Stimulated activated CD8-positive, alpha-beta memory T cell treated with anti-CD3 and anti-CD28 coated beads, Interleukin-2, amount 100 ng/mL, for 1 hour (primary cell): ENCODE measurements at places on chromosomes 12 and 14.

GRCh38 chr14:33163109-33163508, 224.4 kb downstream of the NPAS3 start:
- no peak for DNase-seq

DNA sequence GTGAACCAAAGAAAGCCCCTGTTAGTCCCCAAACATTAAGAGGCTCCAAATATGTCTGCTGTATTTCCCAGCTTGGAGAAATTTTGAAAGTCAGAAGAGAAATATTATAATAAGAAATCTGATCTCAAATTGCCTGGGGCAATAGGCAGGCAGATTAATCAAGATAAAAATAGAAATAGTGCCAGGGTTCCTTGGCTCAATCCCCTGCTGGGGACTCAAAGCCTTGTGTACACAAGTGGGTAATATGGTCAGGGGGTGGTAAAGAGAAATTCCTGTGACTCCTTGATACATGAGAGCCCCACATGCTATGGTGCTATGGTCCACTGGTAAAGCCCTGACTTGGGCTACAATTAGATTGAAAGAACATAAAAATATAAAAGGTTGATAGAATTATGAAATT, 41.3 kb upstream of the ARID2 start:
- no peak for DNase-seq

- no peak for DNase-seq
Observed at GRCh38 chr14:60723907-60724618, at the start of gene SIX4. TSS of gene SIX4 (minus strand) at chr14:60724351. CDS start at chr14:60724074, 277 bp downstream.

GRCh38 chr14:104105071-104105821, 19.7 kb downstream of the ASPG start:
- no peak for DNase-seq

GRCh38 chr12:69595689-69596088, 10.4 kb downstream of the CCT2 start:
- no peak for DNase-seq

DNA sequence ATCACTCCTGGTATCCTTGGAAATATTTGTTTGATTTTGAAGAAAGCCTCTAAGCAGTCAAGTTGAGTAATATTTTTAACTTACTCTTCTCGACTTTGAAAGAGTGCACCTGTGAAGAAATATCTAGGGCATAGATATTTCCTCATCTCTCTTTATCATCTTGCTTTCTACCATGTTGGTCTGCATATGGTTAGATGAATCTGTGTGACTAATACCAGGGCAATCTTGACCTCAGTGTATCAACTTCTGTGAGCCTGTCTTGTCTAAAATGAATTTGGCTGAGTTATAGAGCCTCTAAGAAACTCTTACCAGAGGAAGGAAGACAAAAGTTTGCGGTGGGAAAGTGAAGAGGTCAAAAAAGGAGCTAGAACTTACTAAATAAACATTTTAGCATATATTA, 68.4 kb downstream of the SYT1 start:
- DNase-seq, result no peak

DNA sequence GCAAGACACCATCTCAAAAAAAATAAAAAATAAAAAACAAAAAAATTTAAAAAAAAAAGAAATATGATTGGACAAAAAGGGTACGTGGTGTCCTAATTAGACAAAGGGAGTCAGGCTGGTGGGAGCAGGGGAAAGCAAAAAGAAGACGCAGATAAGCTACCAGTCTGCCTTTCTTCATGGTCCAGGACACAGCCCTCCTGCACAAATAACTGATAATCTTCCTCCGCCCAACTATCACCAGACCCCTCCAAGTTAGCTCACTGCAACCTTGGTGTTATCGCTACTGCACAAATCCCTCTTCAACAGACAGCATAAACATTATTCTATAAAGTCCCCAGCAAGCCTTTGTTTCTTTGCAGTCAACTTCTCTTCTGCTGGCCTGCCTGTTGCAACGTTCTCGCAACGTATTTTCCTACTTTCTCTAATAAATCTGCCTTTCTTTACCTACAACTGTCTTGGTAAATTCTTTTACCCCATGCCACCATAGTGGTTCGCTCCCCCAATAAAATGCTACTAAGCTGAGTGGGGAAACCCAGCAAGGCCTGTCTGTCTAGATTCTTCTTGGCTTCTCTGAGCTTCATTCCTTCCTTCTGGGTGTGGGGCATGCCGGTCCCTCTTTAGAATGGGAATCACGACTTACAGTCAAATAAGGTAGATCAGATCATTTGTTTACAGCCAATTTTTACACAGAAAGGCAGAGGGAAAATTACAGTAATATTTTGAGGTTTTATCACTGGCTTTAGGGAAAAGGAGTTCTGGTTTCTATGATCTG, 14.6 kb upstream of the DNAL1 start:
- no peak for DNase-seq

DNA sequence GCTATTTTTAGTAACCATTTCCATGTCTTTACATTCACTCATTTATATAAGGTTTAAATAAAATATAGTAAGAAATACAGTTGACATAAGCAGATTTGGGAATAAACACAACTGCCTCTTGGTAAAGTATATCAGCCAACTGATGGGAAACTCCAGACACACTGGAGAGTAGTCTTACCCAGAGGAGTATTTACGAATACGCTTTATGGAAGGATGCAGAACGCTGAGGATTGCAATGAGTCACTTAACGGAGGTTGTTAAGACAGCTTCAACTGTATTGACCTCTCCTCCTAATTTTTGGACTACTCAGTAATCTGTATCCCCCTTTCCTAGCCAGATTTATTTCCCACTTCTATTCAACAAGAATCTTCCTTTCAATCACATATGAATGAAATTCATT, 6.0 kb downstream of the C2CD5 start:
- DNase-seq, result no peak

DNA sequence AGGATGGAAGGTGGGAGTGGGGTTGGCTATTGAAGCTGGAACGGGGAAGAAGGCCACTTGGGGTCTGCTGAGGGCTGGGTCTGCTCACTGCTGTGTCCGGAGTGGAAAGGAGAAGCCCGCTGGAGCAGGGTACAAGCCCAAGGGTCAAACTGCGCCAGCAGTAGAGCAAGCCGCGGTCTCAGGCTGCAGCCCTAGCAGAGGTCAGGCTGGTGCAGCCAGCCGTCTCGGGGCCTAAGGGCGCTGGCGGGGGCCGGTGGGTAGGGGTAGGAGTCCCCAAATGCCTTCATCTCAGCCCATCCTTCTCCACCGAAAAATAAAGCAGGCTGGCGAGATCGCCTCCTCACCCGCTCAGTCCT, 718 bp upstream of the JDP2 start:
- DNase-seq, result no peak

GRCh38 chr12:31531893-31532292, 59.0 kb downstream of the DENND5B start:
- DNase-seq, result no peak

DNA sequence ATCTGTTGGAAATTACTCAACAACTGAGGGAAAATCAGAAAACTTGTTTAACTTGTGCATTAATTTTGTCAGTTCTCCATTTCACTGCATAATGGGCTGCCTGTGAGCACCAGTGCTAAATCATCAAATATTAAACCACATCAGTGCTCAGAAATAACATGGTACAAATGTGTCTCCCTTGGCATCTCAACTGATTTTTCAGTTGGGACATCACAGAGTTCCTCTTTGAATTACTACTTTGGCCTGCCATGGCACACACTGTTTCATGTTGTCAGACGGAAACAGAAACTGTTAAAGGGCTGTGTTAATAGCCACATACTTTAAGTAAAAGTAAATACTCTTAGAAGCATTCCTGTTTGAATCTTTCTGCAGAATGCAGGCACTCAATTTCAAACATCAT, 42.1 kb upstream of the STRN3 start:
- no peak for DNase-seq

- no peak for DNase-seq
Observed at GRCh38 chr14:101439023-101439422, 122.3 kb upstream of the DIO3 start.

DNA sequence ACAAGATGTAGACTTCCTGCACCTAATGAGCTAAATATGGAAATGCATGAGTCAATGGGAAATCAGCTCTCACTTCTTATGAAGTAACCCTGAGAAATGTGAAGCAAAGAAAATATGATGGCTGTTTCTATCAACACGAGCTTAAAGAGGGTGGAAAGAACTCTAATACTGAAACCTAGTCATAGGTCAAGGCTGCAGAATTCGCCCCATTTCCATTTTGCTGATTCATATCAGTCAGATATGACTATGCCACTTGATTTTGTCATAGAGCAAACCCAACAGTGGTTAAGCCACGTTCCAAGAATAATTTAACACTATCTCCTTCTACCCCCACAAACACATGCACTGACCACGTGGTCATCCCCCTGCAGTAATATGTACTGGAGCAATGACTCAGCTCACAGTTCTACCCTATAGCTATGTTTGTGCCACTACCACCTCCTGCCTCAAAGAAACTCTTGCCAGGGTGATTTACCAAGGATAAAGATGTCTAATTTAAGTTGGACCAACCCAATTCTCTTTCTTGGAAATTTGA, 157.5 kb downstream of the TMTC3 start:
- DNase-seq, result no peak

- DNase-seq, result no peak
Observed at GRCh38 chr12:131911028-131911650, 16.7 kb downstream of the ULK1 start.

- no peak for DNase-seq
Observed at GRCh38 chr12:2390850-2391390, 338.1 kb downstream of the CACNA1C start.

- DNase-seq, result no peak
Observed at GRCh38 chr12:88854260-88854659, 274.0 kb upstream of the KITLG start.

- DNase-seq, result no peak
Observed at GRCh38 chr12:109743076-109743910, 29.7 kb downstream of the FAM222A start.

DNA sequence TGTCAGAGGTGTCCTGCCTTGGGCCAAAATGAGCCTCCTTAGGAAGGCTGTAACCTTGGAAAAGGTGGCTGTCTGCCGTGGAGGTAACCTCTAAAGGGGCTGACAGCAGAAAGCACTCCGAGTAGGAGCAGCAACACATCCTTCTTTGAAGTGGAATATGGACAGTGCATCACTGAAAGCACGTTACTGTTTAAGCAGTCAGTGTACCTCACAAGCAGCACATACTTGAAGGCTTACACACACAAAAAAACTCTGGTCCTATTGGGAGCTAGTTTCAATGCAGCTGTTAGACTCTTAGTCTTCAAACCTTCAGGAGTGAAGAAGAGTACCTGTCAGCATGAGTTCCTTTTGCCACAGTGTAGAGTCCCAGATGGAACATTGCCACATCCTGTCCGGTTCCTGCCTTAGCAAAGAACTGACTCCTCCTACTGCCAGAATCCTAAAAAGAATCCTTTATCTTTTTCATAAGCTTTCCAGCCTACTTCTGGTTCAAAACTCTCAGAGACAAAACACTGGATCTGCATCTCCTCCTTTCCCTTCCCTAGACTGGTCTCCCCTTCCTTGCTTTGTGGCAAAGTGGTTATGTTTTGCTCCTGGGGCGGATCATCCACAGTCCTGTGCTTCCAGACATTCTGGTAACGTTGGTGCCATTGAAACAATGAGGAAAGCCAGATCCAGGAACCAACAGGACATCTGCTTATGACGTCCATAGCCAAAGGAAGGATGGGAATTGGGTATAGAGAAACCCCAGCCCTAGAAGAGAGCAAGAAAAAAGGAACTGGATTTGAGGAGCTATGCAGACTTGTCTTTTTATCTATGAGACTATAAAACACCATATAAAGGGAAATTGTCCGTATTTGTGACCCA, 8.5 kb upstream of the MDM1 start:
- DNase-seq, result no peak

- no peak for DNase-seq
Observed at GRCh38 chr14:73695082-73695481, 19.1 kb downstream of the PNMA1 start.

DNA sequence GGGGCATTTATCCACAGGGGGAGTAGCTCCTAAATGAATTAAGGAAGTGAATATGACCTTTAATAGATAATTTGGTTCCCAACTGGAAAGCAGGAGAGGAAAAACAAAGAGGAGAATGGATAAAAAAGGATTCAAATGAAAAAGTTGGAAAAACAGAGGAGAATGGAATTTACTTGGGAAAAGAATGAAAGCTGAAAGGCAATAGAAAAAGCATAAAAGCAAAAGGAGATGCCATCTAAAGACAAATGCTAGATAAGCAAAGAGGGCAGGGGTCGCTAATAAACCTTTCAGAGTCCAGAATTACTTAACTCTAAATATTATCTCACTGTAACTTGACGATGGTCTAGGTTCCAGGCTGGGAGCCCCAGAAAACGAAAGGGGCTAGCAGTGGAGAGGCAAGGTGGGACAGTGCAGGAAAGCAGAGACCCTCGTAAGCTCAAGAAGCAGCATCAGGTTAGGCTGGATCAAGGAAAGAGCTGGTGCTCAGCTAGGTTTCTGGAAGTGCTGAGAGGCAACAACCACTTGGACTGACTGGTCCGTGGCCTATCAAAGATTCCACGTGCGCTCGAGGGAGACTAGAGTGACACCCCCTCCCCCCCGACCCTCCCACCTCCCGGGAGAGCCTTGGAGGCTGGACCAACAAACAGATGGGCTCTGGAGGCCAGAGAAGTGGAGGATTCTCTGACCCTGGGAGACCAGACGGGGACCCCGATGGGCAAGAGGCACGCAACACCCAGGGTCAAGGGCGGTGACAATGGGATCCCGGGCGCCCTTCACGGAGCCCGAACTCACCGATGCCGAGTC, 1.2 kb downstream of the SLC2A13 start:
- no peak for DNase-seq

GRCh38 chr12:80966001-80966400, 28.3 kb upstream of the LIN7A start:
- DNase-seq, result no peak

DNA sequence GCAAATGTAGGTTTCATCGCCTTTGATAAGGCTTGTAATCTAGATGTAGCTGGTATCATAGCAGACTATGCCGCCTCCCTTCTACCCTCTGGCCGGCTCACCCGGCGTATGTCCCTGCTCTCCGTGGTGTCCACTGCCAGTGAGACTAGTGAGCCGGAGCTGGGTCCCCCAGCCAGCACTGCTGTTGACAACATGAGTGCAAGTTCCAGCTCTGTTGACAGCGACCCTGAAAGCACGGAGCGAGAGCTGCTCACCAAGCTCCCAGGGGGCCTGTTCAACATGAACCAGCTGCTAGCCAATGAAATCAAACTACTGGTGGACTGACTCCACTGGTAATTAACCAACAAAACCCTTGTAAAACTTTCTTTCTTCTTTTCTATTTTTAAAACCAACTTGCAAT, 49.0 kb upstream of the A2ML1 start:
- DNase-seq, result no peak

- no peak for DNase-seq
Observed at GRCh38 chr12:91111366-91112325, at the start of gene LUM. TSS of gene LUM (minus strand) at chr12:91111494. CDS start at chr12:91108979, 2,515 bp downstream.
